ENCODE measurements at places on chromosomes 6 and 20.

- no peak for DNase-seq
Observed at GRCh38 chr6:23454080-23454976, 671.7 kb upstream of the NRSN1 start.

DNA sequence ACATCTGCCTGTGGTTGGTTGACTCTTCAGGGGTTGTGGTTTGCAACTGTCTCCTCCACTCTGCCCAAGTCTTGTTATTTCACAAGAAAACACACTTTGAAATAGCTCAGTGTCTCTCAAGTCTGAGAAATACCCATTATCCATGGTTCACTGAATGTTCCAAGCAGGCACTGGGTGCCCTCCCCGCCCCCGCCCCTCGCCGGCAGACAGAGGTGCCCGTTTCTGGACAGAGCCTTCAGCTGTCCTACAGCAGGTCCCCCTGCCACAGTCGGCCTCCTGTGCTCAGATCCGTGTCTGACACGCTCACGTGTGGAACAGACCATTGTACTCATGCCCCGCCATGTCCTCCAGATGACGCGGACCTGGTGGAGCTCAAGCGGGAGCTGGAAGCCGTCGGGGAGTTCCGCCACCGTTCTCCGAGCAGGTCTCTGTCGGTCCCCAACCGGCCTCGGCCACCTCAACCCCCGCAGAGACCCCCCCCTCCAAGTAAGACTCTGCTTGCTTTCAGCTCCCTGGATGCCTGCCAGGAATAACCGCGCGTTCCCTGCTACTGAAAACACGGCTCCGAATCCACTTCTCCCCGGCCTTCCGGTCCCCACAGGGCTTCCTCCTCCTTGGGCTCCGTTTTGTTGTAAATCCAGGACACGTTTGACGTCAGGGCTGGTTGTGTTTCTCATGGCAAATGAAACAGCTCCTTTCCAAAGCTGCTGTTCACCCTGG, 81.4 kb downstream of the SERAC1 start:
- no peak for DNase-seq

DNA sequence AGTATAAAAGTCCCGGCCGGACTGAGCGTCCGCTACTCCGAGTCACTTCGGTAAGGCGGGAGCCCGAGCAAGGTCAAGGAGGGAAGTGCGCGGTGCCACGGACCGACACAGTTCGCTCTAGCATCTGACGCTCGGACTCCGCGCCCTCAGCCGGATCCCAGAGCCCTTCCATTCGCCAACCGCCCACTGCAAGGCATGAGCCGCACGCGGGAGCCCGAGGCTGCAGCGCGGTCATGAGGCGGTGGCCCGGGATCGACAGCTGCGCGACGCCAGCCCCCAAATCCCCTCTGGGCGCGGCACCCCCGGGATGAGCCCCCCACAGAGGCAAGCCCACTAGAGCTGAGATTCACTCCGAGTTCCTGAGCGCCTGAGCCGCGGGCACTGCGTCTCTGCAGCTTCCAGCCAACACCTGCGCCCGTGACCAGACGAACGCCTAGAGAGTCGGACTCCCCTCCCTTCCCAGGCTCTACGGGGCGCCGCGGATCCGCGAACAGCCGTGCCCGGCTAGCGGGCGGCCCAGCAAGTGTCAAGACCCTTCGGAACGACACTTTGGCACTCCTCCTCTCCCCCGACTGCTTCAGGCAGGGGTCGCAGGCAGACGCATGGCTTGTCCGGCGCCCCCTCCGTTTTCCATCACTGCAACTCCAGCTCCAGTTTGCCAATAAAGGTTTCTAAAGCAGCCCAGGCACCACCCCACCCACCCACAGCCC, 725 bp upstream of the ISM1 start:
- peak; percentile 65 for DNase-seq

DNA sequence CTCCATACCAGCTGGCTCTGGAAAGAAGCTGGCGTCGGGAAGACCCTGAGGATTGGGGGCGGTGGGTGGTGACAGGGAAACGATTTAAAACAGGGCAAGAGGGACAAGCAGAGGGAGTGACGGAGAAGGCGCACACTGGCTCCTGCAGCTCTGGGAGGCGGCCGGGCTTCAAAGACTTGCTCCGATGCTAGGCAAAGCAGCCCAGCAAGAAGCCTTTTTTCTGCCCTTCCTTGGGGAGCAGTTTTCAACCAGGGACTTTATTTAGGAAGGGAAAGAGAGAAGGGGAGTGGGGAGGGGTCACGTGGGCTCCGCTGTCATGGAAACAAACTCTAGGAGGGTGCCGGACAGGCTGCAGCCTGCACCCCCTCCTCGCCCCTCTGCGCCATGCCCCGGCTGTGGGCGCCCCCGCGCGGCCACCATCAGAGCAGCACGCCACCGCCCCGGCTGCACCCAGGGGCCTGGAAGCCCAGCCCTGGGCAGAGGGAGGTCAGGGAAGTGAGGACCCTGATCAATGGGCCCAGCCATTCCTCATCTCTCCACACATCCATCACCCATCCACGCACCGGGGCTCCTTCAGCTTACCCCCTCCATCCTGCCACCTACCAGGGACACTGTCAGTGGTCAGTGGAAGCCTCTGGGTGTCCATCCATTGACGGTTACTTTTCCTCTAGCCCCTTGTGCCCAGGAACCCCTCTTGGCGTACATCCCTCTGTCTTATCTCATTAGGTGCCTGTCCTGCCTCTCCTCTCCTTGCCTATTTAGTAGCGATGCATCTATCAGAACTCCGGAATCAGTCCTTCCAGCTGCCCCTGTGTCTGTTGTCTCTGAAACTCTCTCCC, 66.6 kb upstream of the CCDC167 start:
- DNase-seq = peak; percentile 68

GRCh38 chr20:64279826-64280459, 24.4 kb downstream of the PCMTD2 start:
- peak; percentile 38 for DNase-seq

GRCh38 chr6:37316071-37316470, 37.7 kb upstream of the RNF8 start:
- no peak for DNase-seq

DNA sequence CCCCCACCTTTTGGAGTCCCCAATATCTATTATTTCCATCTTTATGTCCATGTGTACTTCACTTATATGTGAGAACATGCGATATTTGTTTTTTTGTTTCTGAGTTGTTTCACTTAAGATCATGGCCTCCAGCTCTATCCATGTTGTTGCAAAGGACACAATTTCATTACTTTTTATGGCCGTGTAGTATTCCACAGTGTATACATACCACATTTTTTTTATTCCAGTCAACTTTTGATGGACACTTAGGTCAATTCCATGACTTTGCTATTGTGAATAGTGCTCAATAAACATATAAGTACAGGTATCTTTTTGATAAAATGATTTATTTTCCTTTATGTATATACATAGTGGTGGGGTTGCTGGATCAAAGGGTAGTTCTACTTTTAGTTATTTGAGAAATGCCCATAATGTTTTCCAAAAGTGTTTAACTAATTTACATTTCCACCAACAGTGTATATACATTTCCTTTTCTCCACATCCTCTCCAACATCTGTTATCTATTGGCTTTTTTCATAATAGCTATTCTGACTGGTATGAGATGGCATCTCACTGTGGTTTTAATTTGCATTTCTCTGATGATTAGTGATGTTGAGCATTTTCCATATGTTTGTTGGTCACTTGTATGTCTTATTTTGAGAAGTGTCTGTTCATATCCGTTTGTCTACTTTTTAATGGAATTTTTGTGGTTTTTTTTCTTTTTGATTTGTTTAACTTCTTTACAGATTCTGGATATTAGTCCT, 34.0 kb upstream of the COL10A1 start:
- no peak for DNase-seq

DNA sequence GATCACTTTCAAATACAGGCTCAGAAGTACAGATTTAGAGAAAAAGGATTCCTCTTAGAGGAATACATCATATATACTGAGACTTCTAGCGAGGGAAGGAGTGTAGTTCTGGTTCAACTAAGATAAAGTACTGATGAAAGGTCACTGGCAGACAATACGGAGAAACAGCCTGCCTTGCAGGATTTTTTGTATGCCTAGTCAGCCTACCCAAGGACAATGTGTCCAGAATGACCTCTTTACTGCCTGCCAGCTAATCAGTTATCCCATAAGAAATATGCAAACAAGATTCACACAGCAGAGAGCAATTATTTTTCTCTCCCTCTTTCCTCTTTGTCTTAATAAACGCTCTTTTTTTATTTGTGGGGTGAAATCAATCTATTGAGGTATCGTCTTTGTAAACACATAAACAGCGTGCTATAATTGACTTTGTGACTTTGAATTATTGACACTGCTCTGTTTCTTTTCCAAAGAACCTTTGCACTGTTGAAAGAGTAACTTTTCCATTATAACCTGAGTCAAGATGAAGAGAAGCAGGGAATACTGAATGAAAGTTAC, 1.4 kb upstream of the TSPYL4 start:
- no peak for DNase-seq

DNA sequence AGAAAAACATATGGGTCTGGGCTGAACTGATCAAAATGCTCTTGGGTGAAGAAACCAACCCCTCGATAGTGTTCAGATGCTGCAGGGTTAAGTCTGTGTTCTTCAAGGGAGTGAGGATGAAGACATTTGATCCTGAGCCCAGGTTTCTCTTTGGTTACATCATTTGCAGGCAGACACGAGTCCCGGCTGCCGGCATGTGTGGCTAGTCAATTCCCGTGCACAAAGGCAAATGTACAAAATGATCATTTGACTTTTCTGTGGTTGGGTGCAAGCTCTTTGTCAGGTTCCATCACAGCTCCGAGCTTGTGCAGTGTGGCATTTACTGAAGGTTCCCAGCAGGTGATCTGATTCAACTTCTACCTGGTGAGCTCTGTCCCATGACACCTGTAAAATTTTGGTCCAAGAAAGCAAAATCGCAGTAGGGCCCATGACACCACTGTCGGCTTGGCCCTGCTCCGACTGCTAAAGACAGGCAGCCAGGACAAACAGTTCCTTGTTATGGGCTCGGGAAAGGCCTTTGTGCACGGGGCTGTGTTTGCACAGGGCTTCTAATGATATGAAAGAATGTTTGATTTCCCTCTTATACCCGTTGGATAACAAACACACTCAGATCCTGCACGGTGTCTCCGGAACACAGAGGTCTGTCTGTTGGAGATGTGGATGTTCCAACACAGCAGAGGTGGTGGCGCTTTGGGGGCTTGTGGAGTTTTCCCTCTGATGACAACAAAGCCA, 46.9 kb downstream of the GJA10 start:
- no peak for DNase-seq

GRCh38 chr6:155887421-155887820, 431.8 kb upstream of the NOX3 start:
- no peak for DNase-seq

GRCh38 chr6:25921525-25922203, 8.8 kb downstream of the SLC17A2 start:
- no peak for DNase-seq

DNA sequence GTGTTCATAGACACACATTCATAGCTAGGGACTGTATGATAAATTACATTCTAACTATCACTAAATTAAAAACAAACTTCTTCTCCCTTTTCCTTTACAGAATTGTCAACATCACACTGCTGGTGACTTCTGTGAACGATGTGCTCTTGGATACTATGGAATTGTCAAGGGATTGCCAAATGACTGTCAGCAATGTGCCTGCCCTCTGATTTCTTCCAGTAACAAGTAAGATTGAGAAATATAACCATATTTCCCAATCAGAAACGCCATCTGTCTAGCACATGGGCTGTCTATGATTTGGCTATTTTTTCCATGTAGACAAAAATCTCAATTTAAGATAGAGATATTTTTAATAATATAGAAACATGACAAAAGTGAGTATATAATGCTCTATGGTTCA, 367.7 kb downstream of the ARHGAP18 start:
- DNase-seq = no peak

DNA sequence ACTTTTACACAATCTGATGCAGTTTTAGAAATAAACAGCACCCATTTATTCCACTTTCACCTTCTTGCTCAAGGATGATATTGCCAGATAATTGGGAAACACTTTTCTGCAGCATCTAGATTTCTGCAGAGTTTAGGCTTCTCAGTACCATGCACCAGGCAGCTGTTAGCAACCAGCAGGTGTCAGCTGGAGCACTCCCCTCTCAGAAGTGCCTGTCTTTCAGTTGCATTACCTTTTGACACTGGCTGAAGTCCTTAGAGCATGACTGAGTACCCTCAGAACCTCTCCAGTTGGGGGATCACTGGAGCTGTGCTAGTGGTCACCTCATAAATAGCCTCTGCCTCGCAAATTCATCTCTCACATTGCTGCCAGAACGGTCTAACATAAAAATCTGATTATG, 91.2 kb downstream of the DNAH8 start:
- DNase-seq = no peak

DNA sequence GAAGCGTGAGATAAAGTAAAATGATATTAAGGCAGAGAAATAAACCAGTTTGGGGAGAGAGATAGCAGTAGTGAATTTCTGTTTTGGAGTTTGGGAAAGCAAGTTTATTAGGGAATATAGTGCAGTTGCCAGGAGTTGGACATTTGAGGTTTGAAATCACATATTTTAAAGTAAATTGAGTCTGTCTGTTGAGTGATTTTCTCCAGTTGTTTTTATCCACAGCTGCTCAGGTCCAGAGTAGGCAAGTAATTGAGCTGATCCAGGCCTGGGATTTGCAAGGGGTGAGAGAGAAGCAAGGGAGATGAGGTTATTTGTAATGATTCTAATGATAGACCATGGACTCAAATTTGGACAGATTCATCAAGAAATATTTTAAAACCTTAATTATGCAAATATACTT, 481.9 kb downstream of the UTRN start:
- DNase-seq = no peak

DNA sequence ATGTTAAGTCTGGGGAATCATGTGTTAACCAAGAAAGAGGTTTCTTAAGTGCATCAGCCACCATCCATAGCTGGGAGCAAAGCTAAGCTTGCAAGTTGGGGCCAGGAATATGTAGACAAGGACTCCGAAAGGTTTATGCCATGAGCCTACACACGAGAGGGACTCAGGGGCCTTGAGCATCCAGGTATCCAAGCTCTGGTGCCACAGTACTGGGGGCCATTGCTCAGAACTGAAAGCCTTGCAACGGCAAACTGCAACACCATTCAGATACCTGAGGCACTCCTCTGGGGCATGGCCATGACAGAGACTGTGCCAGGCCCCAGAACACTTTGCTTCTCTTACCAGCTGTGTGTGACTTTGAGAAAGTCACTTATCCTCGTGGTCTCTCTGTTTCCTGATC, 27.6 kb downstream of the PRND start:
- no peak for DNase-seq

- DNase-seq = peak; percentile 86
Observed at GRCh38 chr20:57596998-57597939, 23.0 kb downstream of the ZBP1 start.

DNA sequence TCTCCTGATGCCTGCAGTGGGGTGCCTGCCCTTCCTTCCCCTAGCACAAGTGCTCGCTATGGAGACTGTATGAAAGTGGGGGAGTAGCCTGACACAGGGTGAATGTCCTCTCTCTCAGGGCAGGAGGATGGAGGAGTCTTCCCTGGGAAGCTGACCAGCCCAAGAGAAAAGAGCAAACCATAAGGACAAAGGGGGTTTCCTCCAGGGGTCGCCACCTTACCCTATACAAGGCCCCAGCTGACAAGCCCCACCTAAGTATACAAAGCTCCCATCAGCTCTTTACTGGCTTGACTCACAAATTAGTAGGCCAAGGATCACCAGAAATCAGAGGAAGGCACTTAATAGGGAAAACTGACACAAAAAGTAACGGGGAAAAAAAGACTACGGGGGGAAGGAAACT, 54.1 kb downstream of the PLAGL1 start:
- no peak for DNase-seq
